ENCODE measurements at places on chromosomes 5 and 9.

DNA sequence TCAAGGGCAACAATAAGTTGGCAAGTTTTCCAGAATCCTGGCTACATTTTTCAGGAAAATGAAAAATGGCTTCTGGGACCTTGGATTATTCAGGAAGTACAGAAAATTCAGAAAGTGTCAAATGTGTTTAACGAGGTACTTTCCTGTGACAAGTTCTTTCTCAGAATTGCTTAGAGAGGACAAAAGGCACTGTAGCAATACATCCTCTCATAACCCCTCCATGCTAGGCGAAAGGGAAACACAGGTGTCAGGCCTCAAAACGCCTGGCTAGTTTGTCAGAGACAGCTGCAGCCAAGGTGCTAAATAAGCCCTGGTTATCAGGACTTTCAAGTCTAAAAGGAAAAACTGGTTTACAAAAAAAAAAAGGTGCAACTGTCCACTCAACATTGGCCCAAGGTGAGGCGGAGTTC, 115.2 kb downstream of the GNAQ start:
- DNase-seq, result no peak

DNA sequence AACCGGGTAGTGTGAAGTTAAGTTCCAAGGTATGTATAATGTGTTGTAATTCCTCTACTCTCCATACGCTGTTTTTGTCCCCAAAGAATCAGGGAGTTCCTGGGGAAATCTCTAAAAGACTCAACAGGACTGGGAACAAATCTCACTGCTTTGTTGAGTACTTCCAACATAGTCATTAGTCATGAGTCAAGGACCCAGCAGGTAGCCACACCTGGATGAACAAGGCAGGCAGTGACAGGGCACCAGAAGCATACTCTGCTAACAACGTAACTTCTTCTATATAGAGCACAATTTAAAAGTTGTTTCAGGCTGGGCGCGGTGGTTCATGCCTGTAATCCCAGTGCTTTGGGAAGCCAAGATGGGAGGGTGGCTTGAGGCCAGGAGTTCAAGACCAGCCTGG, 126.8 kb downstream of the SLC1A3 start:
- DNase-seq, result no peak

- DNase-seq, result no peak
Observed at GRCh38 chr9:131583836-131584555, 38.7 kb downstream of the PRRT1B start.

DNA sequence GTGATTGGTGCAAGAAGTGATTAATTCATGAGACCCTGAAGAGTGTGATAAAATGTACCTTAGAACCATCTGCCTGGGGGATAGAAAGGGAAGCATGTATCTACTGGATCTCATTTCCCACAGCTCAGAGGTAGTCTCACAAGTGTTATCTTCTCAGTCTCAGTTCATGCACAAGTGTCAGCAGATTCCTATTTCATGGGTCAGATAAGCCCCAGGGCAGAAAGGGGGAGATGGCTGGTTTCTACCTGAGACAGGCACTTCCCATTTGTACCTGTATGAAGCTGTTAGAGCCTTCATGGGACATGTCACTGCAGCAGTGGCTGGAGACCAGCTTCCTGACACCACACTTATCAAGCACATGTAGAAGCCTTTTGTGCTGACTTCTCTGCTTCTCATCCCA, 45.6 kb upstream of the SMIM15 start:
- DNase-seq, result no peak

DNA sequence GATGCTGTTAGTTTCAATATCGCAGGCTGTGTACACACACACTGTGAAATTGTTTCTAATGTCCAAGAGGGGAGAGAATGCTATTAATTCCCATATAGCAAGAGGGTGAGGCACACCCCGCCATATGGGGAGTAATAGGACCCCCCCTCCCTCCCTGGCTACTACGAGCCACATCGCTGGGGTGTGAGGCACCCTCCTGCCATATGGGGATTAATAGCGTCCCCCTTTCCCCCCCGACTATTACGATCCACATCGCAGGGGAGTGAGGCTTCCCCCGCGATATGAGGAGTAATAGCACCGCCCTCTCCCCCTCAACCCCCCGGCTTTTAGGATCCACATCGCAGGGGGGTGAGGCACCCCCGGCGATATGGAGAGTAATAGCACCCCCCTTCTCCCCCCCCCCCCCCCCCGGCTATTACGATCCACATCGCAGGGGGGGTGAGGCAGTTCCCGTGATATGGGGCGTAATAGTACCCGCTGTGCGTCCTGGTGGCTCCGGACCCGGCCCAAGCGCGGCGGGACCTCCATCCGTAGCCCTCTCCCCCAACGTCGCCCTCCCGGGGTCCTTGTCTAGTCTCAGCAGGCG, 494 bp upstream of the STK32A start:
- DNase-seq, result peak; percentile 22

DNA sequence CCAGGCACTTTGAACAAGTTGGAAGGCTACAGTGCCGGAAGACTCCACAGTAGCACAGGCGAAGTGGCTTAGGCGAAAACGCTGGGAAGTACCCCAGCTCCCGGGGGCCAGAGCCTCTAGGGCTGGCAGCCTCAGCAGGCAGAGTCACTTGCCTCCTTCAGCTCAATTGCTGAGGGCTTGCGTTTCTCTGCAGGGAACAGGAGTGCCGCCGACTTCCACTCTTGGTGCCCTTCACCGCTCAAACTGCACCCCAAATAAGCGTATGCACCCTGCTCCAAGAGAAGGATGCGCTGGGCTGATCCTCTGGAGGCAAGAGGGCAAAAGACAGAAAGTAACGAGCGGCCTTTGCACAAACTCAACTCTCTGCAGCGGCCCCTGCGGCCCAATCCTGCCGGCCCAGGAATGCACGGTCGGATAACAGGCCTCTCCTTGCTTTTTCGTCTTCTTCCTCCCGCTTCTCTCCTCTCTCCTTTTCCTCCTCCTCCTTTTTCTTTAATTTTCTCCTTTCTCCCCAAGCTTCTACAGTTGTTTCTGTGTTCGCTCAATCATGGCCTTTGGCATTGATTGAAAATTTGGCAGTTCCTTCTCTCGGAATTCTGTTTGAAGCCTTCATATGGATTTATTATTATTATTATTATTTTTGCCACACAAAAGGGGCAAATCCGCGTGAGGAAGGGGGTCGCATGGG, 1.1 kb upstream of the S1PR3 start:
- no peak for DNase-seq

DNA sequence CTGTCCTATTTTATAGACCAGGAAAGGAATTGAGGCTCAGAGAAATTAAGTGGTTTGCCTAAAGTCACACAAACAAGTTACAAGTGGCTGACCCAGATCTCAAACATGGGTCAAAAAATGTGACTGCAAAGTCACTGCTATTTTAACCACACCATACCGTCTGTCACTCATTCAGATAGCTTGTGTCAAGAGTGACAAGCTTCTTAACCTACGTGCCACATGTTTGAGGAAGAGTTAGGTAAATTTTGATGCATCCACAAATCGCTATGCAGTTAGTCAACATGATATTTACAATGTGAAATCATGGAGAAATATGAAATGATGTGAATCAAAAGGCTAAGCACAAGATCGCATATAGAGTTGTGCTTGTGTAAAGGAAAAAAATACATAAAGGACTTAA, 22.7 kb upstream of the GNE start:
- DNase-seq, result no peak

- no peak for DNase-seq
Observed at GRCh38 chr5:135039271-135040033, 5.4 kb upstream of the PITX1 start.

- DNase-seq, result no peak
Observed at GRCh38 chr9:655875-656274, 185.6 kb upstream of the DMRT1 start.

DNA sequence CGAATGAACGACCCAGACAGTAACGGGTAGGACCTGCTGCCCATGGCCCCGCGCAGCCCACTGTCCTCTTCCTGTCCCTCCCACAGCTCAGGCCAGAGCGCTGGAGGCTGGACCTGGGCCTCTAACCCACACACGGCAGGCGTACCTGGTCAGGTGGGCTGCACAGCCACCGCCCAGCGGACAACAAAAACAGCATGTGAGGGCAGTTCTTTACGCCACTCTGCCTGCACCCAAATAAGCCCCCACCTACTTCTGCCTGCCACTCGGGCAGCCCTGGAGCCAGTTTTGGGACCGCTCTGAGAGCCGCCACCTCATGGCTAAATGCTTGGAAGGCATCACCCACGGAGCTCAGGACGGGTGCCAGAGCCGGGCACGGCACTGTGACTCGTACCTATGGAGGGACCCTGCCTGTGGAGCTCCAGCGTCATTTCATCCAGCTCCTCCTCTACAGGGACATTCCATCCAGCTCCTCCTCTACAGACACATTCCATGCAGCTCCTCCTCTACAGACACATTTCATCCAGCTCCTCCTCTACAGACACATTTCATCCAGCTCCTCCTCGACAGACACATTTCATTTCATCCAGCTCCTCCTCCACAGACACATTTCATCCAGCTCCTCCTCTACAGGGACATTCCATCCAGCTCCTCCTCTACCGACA, 18.9 kb downstream of the CLPTM1L start:
- DNase-seq, result no peak

DNA sequence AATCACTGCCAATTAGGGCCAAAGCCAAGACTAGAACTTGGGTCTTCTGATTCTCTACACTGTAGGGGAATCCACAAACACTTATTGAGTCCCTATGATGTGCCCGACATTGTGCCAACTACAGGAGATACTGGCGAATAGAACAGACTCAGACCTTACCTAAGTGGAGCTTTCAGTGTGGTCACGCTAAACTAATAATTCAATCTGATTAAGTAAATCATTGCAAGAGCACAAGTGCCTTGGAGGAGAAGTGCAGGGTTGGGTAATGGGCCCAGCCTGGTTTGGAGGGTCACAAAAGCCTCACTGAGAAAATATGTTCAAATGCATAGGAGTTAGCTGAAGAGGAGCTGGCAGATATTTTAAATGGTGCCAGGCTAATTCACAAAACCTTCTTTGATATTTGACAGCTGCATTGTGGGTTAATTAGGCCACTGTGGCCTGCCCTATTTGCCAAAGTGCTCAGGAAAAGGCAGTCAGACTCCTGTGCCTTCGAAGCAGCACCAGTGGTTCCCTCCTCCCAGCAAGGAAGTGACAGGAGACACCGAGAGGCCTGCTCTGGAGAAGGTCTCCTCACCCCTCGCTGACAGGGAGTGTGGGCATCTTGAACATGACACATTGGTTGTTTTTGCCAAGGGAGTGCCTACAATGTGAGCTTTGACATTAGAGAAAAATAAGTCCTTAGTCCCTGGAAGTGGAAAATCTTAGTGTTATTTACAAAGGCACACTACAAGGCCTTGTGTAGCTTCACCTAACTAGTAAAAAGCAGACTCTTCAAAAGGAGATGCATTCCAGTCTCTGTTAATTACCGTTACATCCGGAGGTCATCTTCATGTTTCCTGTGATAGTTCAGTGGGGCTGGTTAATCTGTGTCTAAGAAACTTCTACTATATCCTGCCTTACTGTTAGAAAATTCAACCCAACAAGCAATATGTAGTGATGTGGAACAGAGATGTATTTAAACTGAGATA, 24.1 kb upstream of the TRAF1 start:
- no peak for DNase-seq

DNA sequence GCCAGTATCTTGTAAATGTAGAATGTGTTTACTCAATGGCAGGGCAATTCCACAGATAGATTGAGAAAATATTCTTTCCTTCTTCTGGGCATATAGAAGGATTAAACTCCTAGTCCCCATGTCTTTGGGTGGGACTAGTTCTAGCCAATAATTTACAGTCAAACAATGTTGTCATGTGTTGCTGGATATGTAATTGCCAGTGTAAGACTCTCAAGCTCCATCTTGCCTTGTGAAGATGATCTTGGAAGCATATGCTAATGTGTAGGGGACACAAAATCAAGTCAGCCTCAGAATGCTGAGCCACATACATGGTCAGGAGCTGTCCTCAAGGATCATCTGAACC, 386.9 kb downstream of the CETN3 start:
- DNase-seq, result no peak

- peak; percentile 9 for DNase-seq
Observed at GRCh38 chr5:126531543-126532120, 63.4 kb downstream of the ALDH7A1 start.

- DNase-seq, result no peak
Observed at GRCh38 chr9:129317179-129318011, 139.3 kb upstream of the IER5L start.

DNA sequence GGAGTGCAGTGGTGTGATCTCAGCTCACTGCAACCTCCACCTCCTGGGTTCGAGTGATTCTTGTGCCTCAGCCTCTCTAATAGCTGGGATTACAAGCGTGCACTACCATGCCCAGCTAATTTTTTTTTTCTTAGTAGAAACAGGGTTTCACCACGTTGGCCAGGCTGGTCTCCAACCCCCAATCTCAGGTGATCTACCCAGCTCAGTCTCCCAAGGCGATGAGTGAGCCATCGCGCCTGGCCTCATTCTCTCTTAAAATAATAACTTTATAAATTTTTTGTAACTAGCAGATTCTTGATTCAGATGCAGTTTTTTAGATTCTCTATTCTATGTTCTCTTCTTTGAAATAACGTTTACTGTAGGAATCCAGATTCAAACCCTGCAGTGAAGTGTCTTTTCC, 127.1 kb downstream of the GDNF start:
- no peak for DNase-seq

- no peak for DNase-seq
Observed at GRCh38 chr9:16830806-16831205, 39.7 kb downstream of the BNC2 start.

DNA sequence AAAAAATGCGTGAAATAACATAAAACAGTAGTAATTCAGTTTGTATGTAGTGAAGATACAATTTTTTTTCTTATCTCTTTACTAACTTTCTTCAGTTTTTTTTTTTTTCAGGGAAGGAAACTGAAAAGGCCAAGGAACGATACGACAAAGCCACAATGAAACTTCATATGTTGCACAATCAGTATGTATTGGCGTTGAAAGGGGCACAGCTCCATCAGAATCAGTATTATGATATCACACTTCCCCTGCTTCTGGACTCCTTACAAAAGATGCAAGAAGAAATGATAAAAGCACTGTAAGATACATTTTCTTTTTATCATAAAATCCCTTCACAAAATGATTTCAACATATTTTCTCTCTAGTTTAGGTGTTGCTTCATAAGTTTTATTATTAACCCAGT, 120.0 kb downstream of the FER start:
- no peak for DNase-seq

- no peak for DNase-seq
Observed at GRCh38 chr5:102106599-102106998, 189.5 kb downstream of the SLCO4C1 start.

DNA sequence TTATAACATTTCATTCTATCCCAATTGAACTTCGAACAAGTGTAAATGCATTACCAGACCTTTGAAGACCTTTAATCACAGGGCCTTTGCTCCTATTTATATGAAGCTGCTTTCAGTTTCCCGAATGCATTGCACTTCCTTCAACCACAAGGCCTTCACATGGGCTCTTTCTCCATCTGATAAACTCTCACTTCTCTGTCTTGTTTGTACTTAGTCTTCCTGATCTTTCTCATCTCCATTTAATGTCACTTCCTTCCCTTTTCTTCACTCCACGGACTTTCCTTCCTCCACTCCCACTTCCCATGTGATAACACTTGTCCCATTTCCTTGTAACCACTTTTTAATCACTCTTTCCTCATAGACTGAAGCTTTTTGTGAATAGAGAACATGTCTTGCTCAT, 74.3 kb upstream of the TNC start:
- DNase-seq, result no peak
